Thymus (tissue), 14 donors: ENCODE measurements at places on chromosomes 6 and 20.

DNA sequence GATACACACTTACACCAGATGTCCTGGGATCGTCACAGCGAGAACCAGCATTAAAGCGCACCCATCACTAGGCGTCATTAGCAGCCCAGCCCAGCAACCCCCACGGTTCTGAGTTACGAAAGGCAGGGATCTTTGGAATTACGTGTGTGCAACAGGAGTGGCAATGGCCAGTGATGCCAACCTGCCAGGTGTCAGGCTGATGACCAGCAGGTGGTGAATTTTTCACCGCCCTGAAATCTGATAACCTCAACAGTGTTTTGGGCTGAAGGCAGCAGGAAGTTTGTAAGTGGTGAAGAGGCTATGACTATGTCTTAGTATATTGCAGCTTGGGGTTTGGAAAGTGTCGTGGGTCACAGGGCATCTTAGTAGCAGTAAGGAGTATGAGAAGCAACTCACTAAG, 166.1 kb downstream of the TMEM242 start:
- H3K27ac ChIP-seq: no peak overlapping the region
- H3K27me3 ChIP-seq: no peaks in the 10 kb centered on the region
- H3K4me1 ChIP-seq: no peaks in the 10 kb centered on the region
- DNase-seq: no peak
- H3K36me3 ChIP-seq: peaks cover 39% of the 10 kb centered on the region
- no peak overlapping the region for H3K4me3 ChIP-seq

GRCh38 chr6:96931198-96931597, 6.7 kb downstream of the KLHL32 start:
- peaks cover 7% of the 10 kb centered on the region for H3K27me3 ChIP-seq
- H3K4me1 ChIP-seq: no peaks in the 10 kb centered on the region
- H3K4me3 ChIP-seq: no peak overlapping the region
- no peak for DNase-seq
- H3K27ac ChIP-seq: no peak overlapping the region

DNA sequence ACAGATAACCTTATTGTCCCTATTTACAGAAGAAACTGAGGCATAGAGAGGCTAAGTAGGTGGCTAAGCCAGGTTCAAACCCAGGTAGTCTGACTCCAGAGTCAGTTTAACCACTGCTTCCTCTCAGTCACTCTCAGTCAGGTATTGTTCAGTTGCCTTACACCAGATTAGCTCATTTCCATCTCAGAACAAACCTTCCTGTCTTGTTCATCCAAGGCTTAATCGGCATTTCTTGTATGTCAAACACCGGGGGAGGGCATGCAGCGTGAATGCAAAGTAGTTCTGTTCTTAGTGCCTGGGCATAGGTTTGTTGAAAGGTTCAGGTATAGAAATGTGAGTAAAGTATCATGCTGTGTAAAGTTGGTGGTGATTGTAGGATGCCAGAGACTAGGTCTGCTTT, 51.7 kb downstream of the CTNNBL1 start:
- peaks cover 27% of the 10 kb centered on the region for H3K36me3 ChIP-seq
- H3K27ac ChIP-seq: peak overlapping the region; percentile 42
- no peak for DNase-seq
- H3K4me3 ChIP-seq: no peak overlapping the region
- H3K4me1 ChIP-seq: no peaks in the 10 kb centered on the region

DNA sequence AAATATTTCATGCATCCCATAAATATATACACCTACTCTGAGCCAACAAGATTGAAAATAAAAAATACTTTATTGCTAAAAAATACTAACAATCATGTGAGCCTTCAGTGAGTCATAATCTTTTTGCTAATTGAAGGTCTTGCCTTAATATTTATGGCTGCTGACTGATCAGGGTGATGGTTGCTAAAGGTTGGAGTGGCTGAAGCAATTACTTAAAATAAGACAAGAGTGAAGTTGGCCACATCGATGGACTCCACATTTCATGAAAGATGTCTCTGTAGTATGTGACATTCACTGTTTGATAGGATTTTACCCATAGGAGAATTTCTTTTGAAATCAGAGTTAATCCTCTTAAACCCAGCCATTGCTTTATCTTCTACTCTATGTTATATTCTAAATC, 11.1 kb downstream of the TRDN start:
- no peak for DNase-seq
- H3K27me3 ChIP-seq: no peaks in the 10 kb centered on the region
- H3K36me3 ChIP-seq: no peaks in the 10 kb centered on the region
- H3K4me1 ChIP-seq: no peaks in the 10 kb centered on the region
- H3K27ac ChIP-seq: no peak overlapping the region
- H3K4me3 ChIP-seq: no peak overlapping the region

GRCh38 chr6:35602133-35602946, 86.4 kb downstream of the FKBP5 start:
- peak overlapping the region; percentile 39 for H3K4me3 ChIP-seq
- peaks cover 3% of the 10 kb centered on the region for H3K36me3 ChIP-seq
- H3K4me1 ChIP-seq: peaks cover 28% of the 10 kb centered on the region
- H3K27me3 ChIP-seq: no peaks in the 10 kb centered on the region
- H3K27ac ChIP-seq: peak overlapping the region; percentile 99

DNA sequence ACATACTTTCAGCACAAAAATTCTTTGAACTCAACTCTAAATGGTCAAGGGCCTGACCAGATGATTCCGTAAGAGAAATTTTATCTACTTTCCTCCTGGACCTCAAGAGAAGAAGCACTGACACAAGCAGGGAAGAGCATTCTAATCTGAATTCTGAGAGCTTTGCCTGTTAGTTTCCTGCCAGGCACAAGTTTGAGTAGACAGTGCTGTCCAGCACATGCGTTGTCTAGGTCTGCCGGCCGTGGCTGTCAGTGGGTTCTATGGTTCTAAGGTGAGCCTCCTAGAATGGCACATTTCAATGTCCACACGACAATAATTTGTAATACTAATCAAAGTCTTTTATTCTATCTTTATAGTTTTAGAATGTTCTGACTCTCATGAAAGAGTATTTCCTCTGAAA, 91.9 kb downstream of the RFPL4B start:
- no peak for DNase-seq
- no peaks in the 10 kb centered on the region for H3K27me3 ChIP-seq
- no peak overlapping the region for H3K4me3 ChIP-seq
- H3K36me3 ChIP-seq: no peaks in the 10 kb centered on the region

GRCh38 chr6:16338577-16339264, 100.3 kb downstream of the GMPR start:
- no peaks in the 10 kb centered on the region for H3K4me1 ChIP-seq
- no peak overlapping the region for H3K27ac ChIP-seq
- no peaks in the 10 kb centered on the region for H3K27me3 ChIP-seq
- H3K36me3 ChIP-seq: no peaks in the 10 kb centered on the region
- DNase-seq: no peak

DNA sequence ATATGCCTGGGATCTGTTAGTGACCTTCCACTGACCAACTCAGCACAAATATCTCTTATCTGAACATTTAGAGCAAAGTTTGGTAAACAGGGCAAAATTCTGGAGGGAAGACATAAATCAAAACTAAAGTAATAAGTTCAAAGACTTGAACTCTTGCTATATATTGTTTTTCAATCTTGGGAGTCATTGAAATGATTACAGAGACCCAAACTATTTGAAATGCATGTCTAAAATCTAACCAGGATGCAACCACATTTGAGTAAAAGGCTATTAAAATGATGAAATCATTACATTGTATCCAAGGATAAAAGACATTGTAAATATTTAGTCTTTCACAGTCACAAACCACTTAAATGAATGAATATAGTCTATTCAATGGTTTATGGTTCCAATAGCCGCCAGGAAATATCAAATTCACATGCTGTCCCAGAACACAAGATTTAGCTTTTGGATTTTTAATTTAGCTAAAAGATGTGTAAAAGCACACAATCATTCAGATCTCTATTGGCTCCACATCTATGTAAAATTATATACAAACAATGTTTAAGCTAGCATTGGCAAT, 256.6 kb upstream of the EPHA7 start:
- H3K36me3 ChIP-seq: no peaks in the 10 kb centered on the region
- H3K4me1 ChIP-seq: no peaks in the 10 kb centered on the region
- H3K27me3 ChIP-seq: no peaks in the 10 kb centered on the region
- no peak overlapping the region for H3K27ac ChIP-seq

GRCh38 chr6:10373642-10374359, 41.1 kb downstream of the TFAP2A start:
- H3K4me1 ChIP-seq: no peaks in the 10 kb centered on the region
- H3K4me3 ChIP-seq: no peak overlapping the region
- peaks cover 3% of the 10 kb centered on the region for H3K27me3 ChIP-seq
- H3K27ac ChIP-seq: no peak overlapping the region

- no peaks in the 10 kb centered on the region for H3K4me1 ChIP-seq
- H3K27ac ChIP-seq: no peak overlapping the region
- no peak for DNase-seq
- H3K27me3 ChIP-seq: peaks cover 43% of the 10 kb centered on the region
- H3K36me3 ChIP-seq: no peaks in the 10 kb centered on the region
Measured at GRCh38 chr6:50716899-50717509, 3.7 kb downstream of the TFAP2D start.

GRCh38 chr6:26115226-26115625, 28.0 kb downstream of the HFE start:
- DNase-seq: no peak
- H3K4me3 ChIP-seq: no peak overlapping the region
- no peaks in the 10 kb centered on the region for H3K27me3 ChIP-seq

- no peaks in the 10 kb centered on the region for H3K36me3 ChIP-seq
- no peak overlapping the region for H3K27ac ChIP-seq
Measured at GRCh38 chr20:1930165-1930564, 35.0 kb downstream of the SIRPA start.

DNA sequence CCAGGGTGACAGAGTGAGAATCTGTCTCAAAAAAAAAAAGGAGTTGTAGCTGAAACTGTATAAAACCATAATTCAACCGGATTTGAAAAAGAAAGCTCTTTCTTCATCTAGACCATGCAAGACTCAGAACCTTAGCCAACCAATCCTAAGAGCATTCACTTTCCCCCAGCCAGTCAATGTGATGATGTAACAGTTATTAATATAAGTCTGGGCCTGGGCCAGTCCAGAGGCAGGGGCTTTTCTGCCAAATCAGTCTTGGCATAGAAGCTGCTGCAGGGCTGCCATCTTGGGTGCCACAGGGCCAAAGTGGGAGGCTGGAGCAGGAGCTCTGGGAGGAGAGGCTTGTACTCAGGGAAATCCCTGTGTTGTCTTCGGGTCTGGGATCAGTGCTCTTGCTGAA, 288.4 kb downstream of the CLIC5 start:
- no peak overlapping the region for H3K27ac ChIP-seq
- H3K4me1 ChIP-seq: no peaks in the 10 kb centered on the region

- no peaks in the 10 kb centered on the region for H3K27me3 ChIP-seq
- H3K27ac ChIP-seq: no peak overlapping the region
- no peak for DNase-seq
- H3K4me3 ChIP-seq: no peak overlapping the region
Measured at GRCh38 chr6:16596616-16597331, 164.5 kb downstream of the ATXN1 start.

DNA sequence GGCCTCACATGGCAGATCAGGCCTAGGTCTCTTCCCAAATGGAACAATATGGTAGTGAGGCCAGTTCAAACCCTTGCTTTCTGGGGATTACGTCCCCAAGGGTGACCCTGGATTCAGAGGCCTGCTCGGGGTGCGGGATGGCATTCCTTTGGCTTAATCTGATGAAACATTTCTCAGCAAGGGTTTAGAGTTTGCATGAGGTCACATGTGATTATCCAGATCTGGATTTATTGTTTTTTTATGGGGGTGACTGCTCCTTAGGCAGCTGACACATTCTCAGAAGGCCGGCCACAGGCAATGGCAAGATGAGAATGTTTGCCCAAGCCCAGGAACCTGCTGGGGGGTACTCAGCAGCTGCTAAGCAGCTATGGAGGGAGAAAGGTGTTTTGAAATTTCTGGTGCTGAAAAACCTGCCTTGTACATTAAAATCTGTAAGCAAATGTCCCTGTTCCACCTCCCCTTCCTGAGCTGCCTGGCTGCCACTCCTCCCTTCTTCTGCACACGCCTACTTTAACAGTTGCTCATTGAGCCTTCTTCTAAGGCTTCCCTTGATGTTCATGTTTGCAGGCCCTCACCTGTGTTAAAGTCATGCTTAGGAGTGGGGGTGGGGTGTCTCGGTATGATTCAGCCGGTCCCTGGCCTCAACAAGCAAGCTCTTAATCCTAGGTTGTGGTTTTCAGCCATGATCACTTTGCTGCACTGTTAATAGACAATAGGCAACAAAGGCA, 37.9 kb upstream of the FUCA2 start:
- no peaks in the 10 kb centered on the region for H3K27me3 ChIP-seq
- H3K27ac ChIP-seq: no peak overlapping the region
- H3K36me3 ChIP-seq: no peaks in the 10 kb centered on the region
- H3K4me3 ChIP-seq: no peak overlapping the region
- DNase-seq: no peak

DNA sequence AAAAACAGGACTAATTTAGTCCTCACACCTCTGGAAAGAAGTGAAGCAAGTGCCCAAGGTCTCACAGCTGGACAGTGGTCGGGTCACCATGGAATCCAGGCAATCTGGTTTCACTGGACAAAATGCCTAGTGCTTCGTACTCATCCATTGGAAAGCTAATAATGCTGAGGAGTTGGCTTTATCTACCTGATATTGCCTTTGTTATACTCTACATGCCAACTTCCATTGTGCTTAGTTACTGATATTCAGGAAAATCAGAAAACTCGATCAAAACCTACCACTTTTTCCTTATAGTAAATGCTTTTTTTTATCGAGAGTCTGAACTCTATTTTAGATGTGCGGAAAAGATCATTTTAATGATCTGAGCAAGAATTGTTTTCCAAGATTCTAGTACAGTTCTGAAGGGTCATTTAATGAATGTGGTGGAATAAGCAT, 966 bp downstream of the CFAP206 start:
- H3K4me3 ChIP-seq: peak overlapping the region; percentile 50
- H3K27ac ChIP-seq: peak overlapping the region; percentile 22
- H3K27me3 ChIP-seq: peaks cover 16% of the 10 kb centered on the region
- H3K36me3 ChIP-seq: no peaks in the 10 kb centered on the region

- no peak overlapping the region for H3K27ac ChIP-seq
- peaks cover 2% of the 10 kb centered on the region for H3K4me1 ChIP-seq
- DNase-seq: no peak
- H3K4me3 ChIP-seq: no peak overlapping the region
- no peaks in the 10 kb centered on the region for H3K27me3 ChIP-seq
Measured at GRCh38 chr6:37340639-37340943, 13.2 kb upstream of the RNF8 start.

DNA sequence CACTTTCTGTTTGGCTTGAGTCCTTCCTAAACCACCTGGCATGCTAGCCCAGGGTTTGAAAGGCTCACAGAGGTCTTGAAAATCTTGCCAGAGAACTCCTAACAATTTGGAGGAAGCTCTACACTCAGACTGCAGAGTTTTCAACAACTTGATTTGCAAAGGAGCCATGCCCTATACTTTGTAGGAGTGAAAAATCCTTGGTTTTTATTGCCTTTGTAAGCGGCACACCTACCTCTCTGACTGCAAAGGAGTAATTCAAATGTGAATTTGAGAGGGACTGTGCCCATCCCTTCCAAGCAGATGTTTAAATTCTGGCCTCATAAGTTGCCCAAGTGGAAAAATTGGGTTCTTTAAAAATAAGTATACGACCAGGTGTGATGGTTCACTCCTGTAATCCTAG, 41.5 kb downstream of the SLC2A12 start:
- no peak overlapping the region for H3K4me3 ChIP-seq
- H3K36me3 ChIP-seq: no peaks in the 10 kb centered on the region
- H3K27ac ChIP-seq: no peak overlapping the region
- no peak for DNase-seq
